NCI-H187 treated with DMSO at 0.1 percent for 48 hours (cell line): ENCODE measurements at places on chromosomes 16 and 17.

DNA sequence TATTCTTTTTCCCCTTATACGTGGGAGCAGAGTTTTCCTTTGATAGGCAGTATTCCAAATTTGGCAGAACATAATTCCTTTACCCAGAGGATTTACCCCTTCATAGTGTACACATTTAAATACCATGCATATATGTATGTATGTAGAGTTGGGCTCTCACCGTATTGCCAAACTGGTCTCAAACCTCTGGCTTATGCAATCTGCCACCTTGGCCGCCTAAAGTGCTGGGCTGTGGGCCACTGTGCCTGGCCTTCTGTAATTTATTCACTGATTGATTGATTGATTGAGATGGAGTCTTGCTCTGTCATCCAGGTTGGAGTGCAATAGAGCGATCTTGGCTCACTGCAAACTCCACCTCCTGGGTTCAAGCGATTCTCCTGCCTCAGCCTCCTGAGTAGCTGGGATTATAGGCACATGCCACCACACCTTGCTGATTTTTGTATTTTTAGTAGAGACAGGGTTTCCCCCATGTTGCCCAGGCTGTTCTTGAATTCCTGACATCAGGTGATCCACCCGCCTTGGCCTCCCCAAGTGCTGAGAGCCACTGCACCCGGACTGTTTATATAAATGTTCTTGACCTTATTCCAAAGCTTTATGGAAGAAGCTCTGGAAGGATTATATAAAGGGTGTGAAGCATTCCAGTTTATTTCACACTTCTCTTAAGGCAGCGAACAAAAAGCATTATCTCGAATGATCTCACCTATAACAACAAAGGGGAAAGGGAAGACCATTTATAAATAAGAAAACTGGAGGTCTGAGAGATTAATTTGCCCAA, 14.9 kb downstream of the GLG1 start:
- no peak for DNase-seq

DNA sequence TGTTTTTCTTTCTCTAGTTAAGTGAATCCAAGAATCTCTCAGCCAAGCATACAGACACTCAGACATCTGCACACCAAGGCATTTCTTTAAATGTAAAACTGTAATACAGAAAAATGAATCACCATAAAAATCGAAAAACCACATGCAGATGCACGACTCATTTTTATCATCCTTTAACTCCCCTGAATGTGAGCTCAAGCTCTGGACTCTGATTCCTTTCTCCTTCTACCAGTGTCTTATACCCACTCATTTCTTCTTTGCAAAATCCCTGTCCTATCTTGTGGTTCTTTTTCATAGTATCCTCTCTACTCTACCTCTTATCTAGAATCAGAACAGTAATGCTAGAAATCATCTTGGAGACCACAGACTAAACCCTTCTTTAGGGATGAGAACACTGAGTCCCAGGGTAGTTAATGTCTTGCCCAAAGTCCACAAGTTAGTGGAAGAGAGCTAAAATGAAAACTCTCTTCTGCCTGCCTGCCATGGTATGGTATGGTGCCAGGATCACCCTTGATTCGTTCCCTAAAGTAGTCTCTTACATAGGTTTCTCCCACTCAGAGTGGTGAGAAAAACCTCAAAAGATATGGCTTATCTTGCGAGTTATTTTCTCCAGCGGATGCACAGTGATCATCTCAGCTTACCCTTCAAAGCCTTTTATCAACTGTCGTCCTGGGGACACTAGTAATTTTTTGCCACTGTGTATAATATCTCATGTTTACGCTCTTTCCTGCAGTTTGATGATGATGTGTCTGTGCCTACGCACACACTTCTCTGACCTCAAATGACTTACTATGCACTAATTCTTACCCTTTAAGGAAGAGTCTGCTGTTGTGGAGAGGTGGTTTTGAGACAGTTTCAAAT, 30.2 kb downstream of the BRD7 start:
- DNase-seq, result no peak

- DNase-seq, result no peak
Measured at GRCh38 chr17:4425398-4425797, 8.3 kb upstream of the SPNS3 start.

GRCh38 chr17:80356231-80356856, 58.6 kb upstream of the ENDOV start:
- DNase-seq, result no peak

DNA sequence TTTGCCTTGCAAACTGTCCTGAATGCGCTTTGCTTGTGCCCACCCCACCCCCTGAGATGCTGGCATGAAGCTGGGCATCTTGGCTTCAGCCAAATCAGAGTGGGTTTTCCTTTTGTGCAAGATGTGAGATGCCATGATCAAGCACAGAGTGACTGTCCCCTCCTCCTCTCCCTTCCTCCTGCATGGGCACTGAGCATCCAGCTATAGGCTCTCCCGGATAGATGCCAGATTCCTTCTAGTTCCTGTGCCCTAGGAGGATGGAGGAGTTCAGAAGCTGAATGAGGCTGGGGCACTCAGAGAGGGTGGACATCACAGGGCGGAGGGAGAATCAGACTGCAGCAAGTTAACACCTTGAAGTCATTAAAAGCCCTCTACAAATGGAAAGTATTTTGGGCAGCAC, 384.1 kb upstream of the CCL2 start:
- DNase-seq, result no peak

DNA sequence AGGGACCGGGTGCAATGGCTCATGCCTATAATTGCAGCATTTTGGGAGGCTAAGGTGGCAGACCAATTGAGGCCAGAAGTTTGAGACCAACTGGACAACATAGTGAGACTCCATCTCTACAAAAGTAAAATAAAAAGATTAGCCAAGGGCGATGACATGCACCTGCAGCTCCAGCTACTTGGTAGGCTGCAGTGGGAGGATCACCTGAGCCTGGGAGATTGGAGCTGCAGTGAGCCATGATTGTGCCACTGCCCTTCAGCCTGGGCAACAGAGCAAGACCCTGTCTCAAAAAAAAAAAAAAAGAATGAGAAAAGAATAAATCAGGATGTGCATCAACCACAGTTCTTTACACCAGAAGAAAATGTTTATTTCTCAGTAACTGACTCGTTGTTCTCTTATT, 76.0 kb downstream of the CACNG3 start:
- no peak for DNase-seq

GRCh38 chr17:81285179-81285878, 9.8 kb downstream of the SLC38A10 start:
- DNase-seq, result no peak

DNA sequence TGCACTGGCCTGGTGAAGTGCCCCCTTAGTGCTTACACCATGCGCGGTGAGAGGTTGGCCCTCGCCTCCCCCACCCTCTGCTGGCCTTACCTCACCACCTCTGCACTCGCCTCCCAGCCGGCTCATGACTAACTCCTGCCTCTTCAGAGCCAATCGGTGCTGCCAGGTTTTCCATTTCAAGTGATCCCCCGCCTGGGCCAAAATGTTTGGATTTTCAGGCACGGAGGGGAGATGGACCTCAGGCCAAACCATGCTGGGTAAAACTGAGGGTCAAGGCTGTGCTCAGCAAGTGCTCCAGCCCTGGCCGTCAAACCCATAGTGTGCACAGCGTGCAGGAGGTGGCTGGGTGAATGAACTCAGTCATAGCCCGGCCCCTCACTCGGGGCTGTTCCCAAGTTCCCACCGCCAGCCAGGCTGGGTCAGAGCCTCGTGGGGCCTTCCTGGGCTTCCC, 175.4 kb downstream of the SEC14L1 start:
- no peak for DNase-seq

- DNase-seq, result peak; percentile 93
Measured at GRCh38 chr16:2042986-2043666, 4.5 kb downstream of the NTHL1 start.

DNA sequence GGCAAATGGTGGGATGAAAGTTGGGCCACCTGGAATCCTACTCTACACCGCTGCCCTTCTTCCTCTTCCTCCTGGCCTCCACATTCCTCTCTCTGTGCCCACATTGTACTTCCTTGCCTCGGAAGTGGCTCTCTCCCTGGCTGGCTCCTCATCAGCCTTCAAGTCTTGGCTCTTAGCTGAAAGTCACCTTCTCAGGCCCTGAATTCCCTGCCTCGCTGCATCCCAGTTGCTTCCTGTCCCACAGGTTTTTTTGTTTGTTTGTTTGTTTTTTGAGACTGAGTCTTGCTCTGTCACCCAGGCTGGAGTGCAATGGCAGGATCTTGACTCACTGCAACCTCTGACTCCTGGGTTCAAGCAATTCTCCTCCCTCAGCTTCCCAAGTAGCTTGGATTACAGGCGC, 2.6 kb upstream of the PAM16 start:
- no peak for DNase-seq

DNA sequence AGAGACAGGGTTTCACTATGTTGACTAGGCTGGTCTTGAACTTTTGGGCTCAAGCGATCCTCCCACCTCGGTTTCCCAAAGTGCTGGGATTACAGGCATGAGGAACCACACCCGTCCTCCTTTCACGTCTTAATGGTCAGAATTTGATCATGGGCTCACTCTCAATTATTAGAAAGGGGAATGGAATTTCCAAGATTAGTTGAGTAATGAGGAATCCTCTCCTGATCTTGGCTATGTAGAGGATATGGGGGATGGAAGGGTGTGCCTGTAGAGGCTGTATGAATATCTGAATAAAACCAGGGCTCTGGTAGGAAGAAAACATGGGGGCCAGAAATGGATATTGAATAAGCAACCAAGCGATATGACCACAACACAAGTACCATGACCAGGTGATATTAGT, 25.9 kb upstream of the SMURF2 start:
- DNase-seq, result no peak

GRCh38 chr16:69408475-69408874, 15.9 kb upstream of the CYB5B start:
- DNase-seq, result no peak

DNA sequence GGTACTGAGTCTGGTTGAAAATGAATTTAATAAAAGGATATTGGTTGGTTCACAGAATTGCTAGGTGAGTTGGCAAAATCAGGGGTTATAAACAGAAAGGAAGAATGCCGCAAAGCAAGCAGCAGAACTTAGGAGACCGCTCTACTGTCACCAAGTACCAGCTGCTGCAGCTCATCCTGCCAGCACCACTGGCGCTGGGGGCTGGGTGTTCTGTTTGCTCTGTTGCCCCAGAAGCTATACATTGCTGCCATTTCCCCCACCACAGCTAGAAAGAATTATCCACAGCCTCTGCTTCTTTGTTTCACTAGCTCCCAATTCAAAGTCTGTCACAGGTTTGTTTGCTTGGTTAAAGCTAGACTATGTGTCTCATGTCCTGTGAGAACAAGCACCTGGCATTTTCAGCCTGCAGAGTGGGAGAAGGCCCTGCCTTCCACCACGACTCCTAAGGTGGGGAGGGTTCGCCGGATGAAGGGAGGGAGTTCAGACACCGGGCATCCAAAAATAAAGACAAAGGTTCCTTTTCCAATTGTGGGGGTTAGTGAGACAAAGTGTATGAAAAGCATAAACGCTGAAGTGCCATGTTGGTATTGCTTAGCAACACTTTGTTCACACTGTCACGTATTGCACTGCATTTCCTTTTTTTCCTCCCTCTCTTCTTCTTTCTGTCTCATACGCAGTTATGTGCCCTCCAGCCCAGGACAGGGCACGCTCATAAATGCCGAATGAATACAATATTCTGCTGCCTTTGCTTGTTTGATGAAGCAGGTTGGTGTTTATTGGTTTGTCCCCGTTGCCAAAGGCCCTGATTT, 9.6 kb upstream of the CPD start:
- DNase-seq, result no peak

DNA sequence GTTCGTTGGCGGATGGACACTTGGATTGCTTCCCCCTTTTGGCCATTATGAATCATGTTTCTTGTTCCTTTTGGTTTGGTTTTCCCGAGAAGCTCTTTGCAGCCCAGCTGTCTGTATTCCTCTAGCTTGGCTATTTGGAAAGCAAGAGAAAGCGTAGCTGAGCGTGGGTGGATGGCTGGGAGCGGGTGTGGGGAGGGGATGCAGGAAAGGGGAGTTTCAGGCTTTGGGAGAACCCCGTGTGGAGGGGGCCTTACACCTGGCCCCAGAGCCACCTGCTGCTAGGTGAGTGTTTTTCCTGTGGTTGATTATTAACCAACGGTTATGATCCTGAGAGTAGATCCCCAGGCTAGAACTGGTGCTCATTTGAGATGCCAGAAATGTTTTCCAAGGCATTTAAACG, 103.7 kb downstream of the RAP1GAP2 start:
- DNase-seq, result no peak

DNA sequence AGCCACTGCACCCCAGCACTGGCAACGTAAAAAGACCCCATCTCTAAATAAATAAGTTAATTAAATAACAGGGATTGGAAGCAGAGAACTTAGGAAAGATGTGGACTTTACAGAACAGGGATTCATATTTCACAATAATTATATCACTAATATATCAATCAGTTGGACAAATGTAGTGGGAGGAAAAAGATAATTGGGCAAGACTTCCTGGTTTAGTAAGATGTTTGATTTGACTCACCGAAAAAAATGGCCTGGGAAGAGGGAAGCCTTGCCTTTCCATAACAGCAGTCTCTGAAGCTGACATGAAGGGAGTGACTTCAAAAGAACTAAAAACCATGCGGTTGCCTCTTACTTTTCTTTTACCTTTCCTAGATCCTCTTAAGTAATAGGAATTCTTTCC, 15.2 kb upstream of the C17orf78 start:
- no peak for DNase-seq

DNA sequence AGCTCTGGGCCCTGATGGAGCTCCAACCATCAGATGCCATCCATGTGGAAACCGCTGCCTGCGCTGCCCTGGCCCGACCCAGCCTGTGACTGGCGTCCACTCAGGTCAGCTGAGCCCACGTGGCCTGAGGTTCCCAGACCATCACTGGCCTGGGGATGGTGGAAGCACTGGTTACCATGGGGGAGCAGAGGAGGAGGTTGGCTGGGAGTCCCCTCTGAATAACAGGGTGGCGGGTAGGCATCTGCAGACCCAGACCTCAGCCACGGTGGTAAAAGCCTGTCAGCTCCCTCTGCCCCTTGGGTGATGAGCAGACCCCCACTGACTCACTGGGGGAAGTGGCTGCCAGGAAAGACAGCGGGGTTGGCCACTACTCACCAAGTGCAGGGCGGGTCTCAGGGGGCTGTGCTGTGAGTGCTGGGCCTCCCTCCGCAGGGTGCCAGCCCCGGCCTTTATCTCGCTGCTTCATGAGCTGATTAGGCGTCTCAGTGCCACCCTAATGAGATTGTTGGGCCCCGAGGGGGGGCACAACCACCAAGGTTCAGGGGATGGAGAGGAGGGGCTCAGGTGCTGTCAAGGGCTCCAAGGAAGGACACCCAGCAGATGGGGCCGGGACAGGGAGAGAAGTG, at the start of gene PDE6G:
Gene PDE6G, minus strand, starts transcription at position 425 of the 626 bp plus-strand sequence. CDS start 3,237 bp downstream, outside the sequence.
- DNase-seq, result no peak

DNA sequence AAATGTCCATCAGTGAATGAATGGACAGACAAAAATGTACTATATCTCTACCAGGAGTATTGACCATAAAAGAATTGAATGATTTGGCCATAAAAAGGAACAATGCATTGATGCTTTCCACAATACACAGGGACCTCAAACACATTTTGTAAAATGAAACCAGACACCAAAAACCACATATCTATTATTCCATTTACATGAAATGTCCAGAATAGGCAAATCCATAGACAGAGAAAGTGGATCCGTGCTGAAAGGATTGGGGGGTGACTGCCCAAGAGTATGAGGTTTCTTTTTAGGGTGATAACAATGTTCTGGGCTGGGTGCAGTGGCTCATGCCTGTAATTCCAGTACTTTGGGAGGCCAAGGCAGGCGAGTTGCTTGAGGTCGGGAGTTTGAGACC, 6.9 kb upstream of the LITAF start:
- DNase-seq, result no peak
